ENCODE measurements at places on chromosomes 12 and 14.

- no peak for DNase-seq
Observed at GRCh38 chr12:50220363-50220995, 53.3 kb upstream of the CERS5 start.

- DNase-seq = no peak
Observed at GRCh38 chr14:103819503-103820307, 27.7 kb downstream of the PPP1R13B start.

DNA sequence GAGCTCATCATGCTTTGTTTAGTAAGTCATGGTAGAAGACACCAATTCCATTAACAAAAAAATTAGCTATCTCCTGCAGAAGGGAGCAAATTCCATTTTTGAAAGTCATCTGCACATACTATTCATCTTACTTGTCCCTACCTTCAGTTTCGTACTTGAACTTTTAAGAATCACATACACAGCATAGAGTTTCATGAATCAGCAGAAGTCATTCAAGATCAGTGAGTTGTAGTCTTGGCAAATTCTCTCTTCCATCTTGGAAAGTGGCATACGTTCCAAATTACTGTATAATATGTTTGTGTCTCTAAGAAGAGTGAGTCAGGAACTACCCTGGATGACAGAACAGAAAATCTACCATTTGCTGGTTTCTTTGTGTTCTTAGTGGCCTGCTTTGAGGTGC, 14.1 kb downstream of the VRK1 start:
- no peak for DNase-seq

- DNase-seq = peak; percentile 3
Observed at GRCh38 chr12:111268738-111269572, 99.9 kb downstream of the PHETA1 start.

GRCh38 chr12:59500335-59500734, 95.5 kb upstream of the SLC16A7 start:
- no peak for DNase-seq

DNA sequence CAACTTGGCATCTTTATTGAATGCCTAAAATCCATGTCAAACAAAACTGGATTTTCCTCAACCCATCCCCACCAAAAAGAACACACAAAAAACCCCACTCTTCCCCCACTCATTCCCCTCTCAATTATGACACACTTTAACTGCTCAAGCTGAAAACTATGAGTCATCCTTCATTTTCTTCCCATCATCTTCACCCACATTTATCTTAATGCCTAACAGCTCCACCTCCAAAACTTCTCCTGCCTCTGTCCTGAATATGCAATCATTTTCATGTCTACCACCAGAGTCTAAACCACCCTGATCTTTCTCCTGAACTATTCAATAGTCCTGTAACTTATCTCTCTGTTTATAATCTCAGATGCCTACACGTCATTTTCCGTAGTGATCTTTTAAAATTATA, 239.7 kb downstream of the BCAT1 start:
- no peak for DNase-seq

DNA sequence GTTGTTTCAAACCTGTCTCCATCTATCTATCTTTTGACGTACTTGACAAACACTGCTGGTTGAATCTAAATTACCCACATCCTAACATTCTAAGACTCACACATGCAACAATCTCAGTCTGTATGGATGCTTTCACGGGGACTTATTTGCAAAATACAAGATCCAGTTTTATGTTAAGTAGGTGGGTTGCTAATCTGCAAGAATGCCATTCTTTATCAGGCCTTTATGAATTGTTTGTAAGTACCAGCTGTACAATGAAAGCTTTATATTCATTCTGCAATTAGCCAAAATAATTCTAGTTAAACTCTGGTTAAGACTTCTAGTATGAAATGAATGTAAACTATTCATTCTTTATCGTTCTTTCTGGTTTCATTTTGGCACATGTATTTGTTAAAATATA, 135.1 kb downstream of the NAV3 start:
- no peak for DNase-seq

DNA sequence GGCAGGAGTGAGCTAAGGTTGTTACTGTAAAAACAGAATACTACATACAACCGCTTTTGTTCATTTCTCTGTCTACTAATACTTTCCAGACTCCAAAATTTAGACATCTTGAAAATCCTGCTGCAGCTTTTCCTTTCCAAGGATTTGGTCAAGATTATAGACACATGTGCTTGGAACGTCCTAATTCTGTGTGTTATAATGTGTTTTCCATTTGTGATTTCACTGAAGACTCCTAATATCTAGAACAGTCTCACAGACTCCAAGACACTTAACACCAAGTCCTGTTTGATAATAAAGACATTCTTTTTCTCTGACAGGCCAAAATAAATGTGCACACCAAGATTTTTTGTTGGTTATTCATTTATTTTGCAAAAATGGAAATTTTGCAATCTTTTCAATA, 41.8 kb upstream of the TMTC2 start:
- no peak for DNase-seq

- no peak for DNase-seq
Observed at GRCh38 chr12:109770104-109770860, 56.7 kb downstream of the FAM222A start.

- no peak for DNase-seq
Observed at GRCh38 chr14:95541932-95542930, 7.4 kb downstream of the GLRX5 start.

- DNase-seq = no peak
Observed at GRCh38 chr12:92612611-92613010, 90.2 kb upstream of the PLEKHG7 start.

DNA sequence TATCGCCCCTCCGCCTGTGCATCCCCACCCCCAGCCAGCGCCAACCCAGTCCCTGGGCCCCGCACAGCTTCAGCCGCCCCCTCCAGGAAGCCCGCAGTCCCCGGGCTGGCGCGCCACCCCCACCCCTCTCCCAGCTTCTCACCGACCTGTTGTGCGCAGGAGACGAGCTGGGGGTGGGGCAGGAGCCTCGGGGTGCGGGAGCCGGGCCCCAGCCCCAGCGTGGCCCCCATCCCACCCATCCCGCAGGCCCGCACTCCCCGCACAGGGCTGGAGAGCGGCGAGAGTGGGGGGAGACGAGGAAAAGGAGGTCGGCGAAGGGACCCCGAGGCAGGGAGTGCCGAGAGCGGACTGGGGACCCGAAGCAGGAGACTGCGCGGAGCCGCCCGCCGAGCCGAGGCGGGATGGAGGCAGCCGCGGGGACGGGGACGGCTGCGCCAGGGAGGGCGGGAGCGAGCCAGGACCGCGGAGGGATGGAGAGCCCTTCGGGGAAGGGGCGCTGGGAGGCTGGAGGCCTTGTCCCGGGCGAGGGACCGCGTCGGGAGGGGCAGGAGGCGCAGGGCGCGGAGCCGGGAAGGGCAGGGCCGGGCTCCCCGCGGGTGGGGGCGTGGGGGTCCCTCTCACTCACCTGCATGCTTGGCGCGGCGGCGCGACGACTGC, 498 bp downstream of the PIANP start:
- no peak for DNase-seq

GRCh38 chr12:79327465-79327864, 363.3 kb downstream of the PAWR start:
- DNase-seq = no peak

GRCh38 chr14:88323523-88324199, 592 bp upstream of the KCNK10 start:
- no peak for DNase-seq

All from activated CD8-positive, alpha-beta memory T cell treated with anti-CD3 and anti-CD28 coated beads for 48 hours (primary cell).